ENCODE measurements at places on chromosomes 16 and 17.

- DNase-seq: no peak
These were observed 7.2 kb upstream of the CCDC182 start for GRCh38 chr17:57752031-57752905.

GRCh38 chr16:47026492-47026891, 53.0 kb upstream of the DNAJA2 start:
- DNase-seq: no peak

- no peak for DNase-seq
These were observed 92.4 kb downstream of the RGS9 start for GRCh38 chr17:65229621-65229995.

GRCh38 chr17:8979715-8980114, 14.2 kb upstream of the PIK3R5 start:
- DNase-seq: no peak

GRCh38 chr16:47949714-47950113, 206.1 kb downstream of the ABCC12 start:
- DNase-seq: no peak

GRCh38 chr16:85514295-85514597, 98.9 kb upstream of the GSE1 start:
- DNase-seq: no peak

- no peak for DNase-seq
These were observed 88.0 kb upstream of the MPHOSPH6 start for GRCh38 chr16:82257990-82258389.

DNA sequence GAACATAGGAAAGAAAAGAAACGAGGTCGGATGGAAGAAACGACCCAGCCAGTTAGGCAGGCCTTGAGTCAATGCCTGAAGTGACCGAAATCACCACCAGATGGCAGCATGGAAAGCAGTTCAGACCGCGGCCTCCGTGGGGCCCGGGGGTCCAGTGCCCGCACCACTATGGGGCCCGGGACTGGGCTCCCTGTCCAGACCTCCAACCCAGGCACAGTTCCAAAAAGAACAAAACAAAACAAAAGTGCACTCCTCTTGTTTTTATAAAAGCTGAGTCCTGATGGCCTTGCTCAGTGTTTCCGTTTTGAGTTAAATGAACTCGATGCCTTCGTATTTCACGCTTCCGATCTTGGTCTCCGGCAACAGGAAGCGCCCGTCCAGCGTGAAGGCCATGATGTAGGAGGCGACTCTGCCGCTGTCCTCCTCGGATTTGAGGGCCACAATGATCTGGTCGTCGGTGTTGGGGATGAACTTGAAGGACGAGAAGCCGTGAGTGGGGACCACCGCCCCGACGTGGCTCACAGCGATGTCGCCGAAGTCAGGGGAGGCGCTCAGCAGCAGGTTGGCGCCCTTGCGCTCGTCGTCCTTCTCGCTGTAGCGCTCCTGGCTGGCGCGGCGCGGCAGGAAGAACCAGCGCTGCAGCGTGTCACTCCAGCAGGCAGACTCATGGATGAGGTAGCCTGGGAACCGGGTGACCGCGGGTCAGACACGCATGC, 13.7 kb upstream of the LGALS3BP start:
- peak; percentile 45 for DNase-seq

DNA sequence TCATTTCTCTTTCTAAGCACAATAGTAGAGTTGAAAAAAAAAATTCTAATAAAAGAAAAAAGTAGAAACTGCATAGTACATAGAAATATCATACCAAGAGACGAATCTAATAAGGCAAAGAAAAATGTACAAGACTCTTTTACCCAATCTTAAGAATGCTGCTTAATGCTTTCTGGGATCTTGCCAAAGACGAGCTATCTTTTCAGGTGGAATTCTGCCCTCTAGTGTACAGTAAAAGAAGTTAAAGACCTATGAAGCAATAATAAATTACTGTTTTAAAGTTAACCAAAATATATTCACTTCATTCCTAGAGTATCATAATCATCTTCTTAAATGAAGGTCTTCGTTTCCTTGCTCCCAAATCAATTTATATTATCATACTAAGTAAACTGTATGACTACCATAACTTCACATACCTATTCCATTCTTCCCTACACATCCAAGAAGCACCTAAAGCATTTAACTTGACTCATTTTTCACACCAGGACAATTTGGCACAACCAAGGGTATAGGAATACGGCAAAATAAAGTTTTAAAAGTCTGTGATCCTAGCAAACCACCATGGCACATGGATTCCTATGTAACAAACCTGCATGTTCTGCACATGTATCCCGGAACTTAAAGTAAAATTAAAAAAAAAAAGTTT, 47.7 kb downstream of the CFDP1 start:
- no peak for DNase-seq

DNA sequence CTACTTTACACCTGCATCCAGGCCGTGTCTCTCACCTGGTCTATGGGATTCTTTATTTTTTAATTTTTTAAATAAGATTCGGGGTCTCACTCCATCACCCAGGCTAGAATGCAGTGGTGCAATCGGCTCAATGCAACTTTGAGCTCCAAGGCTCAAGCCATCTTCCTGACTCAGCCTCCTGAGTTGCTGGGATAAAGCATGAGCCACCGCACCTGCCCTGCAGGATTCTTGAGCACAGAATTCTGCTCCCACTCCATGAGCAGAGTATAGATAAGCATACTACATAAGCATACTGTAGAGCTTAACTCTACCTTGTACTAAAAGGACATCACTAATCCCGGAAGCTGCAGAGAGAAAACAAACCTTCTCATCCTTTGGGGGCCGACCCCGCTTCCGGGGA, 15.5 kb downstream of the GLYR1 start:
- no peak for DNase-seq

DNA sequence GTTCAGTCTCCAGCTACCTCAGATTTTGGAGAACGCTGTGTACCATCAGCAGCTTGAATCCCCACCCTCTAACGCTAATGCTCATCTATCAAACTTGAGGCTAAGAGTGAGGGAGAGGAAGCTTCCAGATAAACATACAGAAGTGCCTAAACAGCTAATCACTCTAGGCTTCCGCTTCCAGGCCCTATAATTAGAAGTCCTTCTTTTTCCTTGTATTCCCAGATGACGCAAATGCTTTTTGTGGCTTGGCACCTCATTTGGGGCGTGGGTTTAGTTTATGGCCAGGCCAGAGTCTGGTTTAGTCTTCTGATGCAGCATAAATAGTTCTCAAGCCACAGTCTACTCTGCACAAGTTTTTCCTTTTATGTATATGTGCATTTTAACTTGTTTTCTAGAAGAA, 263.4 kb downstream of the BCAS3 start:
- no peak for DNase-seq

GRCh38 chr17:45584092-45585036, 93.8 kb upstream of the PLEKHM1 start:
- DNase-seq: peak; percentile 63

GRCh38 chr17:74452841-74453661, 13.4 kb upstream of the CD300A start:
- no peak for DNase-seq

DNA sequence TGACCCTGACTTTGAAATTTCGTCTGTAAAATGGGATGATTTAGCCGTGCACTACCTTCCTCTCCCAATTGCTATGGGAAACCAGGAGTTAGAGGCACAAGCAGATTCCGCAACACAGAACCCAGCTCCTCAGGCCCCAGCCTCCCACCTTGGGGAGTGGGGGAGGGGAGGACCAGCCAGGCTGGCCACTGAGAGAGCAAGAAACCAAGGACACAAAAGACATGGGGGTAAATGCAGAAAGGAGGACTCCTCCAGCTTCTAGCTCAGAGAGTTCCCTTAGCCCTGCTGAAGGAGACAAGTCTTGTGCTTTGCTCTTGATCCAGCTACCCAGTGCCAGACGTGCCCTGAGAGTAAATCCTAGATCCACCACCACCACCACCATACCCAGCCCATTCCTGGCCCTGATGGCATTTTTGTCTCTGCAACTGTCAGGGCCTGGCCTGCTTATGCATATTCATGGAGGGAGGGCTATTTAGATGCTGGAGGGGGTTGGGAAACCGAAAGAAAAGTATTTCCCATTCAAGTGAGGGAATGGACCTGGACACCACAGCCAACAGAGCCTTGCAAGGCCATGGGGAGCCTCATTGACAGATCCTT, 25.9 kb downstream of the PITPNM3 start:
- no peak for DNase-seq

GRCh38 chr17:80012765-80013741, 22.6 kb downstream of the TBC1D16 start:
- DNase-seq: no peak

GRCh38 chr16:85083051-85083639, 29.1 kb downstream of the CIBAR2 start:
- no peak for DNase-seq

DNA sequence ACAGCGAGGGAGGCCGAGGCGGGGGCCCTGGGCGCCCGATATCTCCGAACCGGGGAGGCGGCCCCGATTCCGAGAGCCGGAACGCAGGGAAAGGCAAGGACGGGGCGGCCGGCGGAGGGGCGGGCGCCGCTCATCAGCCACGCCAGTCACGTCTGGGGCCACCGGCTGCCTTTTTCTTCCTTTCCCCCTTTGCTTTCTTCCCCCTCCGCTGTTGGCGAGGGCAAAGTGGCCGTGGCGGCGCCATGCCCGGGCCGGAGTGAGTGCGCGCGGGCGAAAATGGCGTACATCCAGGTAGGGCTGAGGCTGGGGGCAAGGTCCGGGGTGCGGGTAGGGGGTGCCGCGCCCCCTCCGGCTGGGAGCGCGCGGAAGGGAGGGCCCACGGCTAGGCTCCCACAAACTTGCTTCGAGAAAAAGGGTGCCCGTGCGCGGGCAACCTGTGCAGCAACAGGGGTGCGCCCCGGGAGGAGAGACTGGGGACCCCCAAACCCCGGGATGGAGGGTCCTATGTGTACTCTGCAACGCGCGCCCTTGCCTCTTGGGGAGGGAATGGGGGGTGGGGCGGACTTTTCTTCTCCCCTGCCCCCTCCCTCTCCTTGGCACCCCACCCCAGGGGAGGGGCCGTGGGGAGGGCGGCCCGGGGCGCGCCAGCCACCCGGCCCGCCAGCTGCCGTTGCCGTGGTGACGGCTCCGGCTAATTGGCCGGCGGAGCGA, 486 bp downstream of the SYT17 start:
- no peak for DNase-seq

DNA sequence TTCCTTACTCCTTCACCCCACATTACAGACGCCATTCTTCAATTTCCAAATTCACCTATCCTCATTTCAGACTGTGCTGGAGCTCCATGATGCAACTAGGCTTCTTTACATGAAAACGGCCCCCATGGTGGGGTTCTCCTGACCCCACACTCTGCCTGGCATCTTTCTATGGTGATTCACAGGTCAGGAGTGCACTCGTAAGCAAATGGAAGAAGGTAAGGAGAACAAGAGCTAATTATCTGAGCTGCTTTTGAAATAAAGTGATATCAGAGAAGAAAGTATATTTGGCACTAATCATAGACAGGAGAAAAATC, 27.5 kb upstream of the SUPT4H1 start:
- DNase-seq: no peak

- no peak for DNase-seq
These were observed 15.0 kb downstream of the USP31 start for GRCh38 chr16:23134274-23134673.

GRCh38 chr17:29255926-29256522, 9.4 kb downstream of the CRYBA1 start:
- DNase-seq: no peak

DNA sequence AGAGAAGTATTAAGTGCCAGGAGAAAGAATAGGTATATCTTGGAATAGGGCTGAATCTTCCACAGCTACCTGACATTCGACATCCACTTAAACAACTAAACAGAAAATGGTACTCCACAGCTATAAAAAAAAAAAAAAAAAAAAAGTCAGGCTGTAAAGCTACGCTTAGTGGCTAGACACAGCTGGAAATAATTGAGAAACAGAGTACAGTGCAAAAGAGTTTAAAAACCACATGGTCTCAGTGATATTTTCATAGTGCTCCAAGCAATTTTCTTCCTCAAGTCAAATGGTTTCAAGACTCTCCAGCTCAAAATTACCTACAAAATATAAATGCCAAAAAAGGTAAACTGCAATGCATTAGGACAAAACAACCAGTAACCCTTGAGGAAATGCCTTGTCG, 607.1 kb downstream of the KCNJ2 start:
- DNase-seq: no peak

- DNase-seq: no peak
These were observed 26.7 kb downstream of the CDK5RAP3 start for GRCh38 chr17:47997586-47997985.

DNA sequence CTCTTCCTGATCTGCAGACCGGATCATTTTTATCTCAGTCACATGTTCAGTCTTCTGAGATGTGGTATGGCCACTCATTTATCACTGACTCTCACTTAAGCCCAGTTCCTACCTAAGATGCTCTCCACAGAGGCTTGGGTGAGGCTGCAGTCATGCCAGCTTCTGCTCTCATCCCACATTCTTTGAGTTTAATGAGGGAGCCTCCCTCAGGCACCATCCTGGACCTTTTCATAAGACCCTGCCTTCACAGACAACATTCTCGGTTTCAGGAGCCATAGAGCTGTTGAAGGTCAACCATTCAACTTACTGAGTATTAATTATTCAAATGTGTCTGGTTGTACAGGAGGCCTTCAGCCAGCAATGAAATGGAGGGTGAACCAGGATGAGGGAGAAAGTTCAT, 23.6 kb upstream of the HNF1B start:
- no peak for DNase-seq

GRCh38 chr16:19236561-19237209, 48.8 kb upstream of the CLEC19A start:
- DNase-seq: no peak

- no peak for DNase-seq
These were observed 25.7 kb upstream of the NXPH3 start for GRCh38 chr17:49549691-49550678.

GRCh38 chr17:74271901-74272561, 2.0 kb upstream of the DNAI2 start:
- no peak for DNase-seq

DNA sequence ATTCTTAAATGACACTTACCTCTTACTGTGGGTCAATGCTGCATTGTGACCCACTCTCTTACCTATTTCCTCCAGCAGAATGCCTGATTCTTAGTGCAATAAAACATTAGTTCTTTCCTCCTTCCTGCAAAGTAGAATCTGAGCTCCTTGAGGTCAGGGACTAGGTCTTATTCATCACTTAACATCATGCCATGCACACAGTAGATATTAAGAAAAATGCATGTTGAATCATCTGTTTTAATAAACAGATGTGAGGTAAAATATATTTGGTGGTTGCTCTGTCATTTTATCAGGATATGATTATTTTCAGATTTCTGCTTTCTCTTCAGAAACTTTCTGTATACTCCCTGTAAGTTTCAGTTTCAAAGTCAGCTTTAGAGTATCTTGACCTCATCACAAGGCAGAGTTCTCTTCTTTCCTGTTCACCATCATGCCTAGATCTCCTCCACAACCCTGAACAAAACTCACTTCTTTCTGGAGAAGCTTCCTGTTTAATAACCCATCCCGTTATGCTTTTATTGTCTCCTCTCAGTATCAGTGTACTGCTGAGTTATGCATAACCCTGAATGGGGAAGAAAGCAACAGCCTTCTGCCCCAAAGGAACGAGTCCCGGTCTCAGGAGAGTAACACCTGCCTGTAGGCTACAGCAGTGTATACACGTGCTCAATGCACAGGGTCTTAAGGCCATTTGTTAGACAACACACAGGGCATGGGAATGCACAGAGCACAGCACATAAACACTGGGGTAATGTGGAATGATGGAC, 30.3 kb upstream of the SUPT4H1 start:
- DNase-seq: no peak
